Stimulated activated CD4-positive, alpha-beta T cell treated with anti-CD3 and anti-CD28 coated beads, TNF-alpha, amount 100 ng/mL, for 48 hours (primary cell): ENCODE measurements at places on chromosomes 7 and 10.

GRCh38 chr7:46881507-46882127 lies 700.3 kb downstream of the TNS3 start:
- DNase-seq: no peak

GRCh38 chr7:107506674-107507339 lies 37.0 kb downstream of the GPR22 start:
- no peak for DNase-seq

DNA sequence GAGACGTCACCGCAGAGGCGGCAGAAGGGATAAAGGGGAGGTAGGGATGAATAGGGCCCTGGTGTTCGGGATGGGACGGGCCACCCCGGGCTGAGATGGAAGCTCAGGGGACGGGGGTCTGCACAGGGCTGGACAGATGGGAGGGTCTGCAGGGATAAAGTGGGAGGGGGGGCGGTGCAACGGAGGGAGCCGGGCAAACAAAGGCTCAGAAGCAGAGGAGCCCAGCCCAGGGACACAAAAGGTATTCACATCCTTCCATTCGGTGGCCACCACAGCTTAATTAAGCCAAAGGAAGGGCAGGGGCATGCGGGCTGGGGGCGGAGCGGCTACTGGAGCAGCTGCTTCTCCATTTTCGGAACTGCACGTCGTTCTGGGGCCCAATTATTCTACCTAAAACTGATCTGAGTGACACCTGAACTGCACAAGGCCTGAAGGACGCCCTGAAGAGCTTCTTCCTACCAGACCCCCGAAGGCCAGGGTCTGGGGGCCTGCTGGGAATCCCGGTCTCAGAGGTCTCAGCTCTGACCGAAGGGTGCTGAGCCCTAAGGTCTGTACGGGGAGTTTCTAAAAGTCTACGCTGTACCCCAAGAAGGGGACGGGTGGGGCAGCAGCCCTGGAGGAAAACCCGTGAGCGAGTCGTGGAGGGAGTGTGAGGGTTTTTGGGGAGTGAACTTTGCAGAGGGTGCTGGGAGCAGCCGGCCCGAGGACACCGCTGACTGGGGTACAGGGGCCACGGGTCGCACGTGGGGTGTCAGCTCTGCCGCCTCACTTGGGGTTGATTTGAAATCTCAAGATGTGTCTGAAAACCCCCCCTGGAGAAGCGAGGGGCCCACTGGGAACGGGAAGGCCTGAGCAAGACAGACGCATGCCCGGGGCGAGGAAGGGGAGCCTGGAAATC lies 334.8 kb downstream of the DNAJB6 start:
- DNase-seq: no peak

DNA sequence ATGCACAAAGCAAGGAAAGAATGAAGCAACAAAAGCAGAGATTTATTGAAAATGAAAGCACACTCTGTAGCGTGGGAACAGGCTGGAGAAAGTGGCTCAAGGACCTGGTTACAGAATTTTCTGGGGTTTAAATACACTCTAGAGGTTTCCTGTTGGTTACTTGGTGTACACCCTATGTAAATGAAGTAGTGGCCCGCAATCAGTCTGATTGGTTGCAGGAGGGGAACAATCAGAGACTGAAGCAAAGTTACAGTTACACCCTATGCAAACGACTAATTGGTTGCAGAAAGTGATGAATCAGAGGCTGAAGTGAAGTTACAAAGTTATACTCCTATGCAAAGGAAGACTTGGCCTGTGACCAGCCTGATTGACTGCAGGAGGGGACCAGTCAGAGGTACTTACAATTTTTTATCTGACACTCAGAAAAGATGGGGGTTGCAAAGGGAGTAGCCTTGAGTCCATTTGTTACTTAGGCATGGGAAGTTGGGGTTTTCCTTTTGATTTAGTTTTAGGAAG lies 3.6 kb upstream of the MTPN start:
- peak; percentile 17 for DNase-seq

GRCh38 chr10:121539786-121540185 lies 58.5 kb downstream of the FGFR2 start:
- DNase-seq: no peak

DNA sequence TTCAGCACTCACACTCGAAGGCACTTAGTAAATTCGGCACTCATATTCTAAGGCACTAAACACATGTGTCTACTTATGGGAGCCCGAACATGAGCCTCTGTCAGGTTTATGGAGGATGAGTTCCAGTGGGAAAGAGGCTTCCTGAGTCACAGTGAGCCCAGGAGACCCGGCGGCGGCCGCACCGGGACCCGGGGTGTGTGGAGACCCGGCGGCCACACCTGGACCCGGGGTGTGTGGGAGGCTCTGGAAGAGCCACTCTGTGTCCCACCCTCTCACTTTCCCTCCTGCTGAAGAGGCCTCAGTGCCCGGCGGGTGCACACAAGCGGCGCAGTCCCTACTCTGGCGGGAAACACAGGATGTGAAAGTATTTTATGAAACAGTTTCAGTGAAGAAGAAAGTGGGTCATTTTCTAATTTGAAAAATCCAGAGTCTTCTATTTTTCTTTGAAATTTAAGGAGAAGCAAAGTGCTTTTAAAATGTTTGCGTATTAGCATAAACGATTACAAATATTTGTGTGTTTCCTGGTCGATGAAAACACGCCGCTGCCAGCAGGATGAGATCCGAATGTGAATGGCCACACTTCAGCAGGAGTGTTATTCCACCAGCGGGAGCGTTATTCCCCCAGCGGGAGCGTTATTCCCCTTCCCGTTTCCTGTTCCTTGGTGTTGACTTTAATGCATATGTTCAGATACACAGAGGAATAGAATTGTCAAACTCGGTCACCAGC lies 625.1 kb downstream of the DNAJB6 start:
- no peak for DNase-seq

DNA sequence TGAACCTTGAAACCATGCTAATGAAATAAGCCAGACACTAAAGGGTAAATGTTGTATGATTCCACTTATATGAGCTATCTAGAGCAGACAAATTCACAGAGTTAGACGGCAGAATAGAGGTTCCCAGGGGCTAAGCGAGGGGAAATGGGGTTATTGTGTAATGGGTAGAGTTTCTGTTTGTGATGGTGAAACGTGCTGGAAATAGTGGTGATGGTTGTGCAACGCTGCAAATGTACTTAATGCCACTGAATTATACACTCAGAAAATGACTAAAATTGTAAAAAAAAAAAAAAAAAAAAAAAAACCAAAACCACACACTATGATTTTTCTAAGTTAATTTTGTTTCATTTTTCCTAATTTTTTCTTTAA lies 30.0 kb downstream of the SFXN4 start:
- no peak for DNase-seq

DNA sequence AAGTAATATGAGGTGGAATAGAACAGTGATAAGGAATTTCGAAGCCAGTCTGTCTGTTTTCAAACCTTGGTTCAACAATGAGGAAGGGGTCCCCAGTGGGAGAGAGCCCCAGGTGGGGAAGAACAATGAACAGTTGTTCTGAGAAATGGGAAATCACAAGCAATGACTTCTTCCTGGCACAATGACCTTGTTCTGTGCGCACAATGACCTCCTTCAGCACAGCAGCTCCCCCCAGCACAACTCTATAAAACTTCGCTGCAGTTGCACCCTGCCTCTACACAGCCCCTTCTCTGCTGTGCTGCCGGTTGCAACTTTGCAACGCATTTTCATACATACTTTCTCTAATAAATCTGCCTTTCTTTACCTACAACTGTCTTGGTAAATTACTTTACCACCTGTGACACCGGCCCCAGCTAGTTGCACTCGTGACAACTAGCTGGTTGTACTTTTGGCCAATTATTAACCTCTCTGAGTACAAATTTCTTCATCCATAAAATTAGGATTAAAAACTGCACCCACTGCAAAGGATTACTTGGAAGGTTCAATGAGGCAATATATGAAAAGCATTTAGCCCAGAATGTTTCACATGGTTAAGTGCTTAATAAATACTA lies 40.5 kb downstream of the ASB4 start:
- no peak for DNase-seq

- DNase-seq: no peak
These were observed 22.6 kb upstream of the DDX50 start for GRCh38 chr10:68878496-68878895.

- no peak for DNase-seq
These were observed 78.1 kb upstream of the RET start for GRCh38 chr10:42998481-42999384.

DNA sequence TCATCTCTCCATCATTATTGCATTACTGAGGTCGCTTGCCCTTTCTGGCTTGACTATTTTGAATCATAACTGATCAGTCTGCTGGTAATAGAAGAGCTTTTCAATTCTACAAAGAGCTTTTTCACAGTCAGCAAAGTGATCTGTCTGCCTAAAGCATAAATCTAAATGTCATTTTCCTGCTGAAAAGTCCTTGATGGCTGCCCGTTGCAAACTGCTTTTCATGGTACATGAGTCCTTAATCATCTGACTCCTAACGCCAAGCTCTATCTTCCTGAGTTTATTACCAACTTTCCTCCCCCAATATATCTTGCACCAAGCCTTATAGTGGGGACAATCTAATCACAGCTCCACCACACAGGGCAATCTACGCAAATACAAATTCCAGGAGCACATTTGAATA lies 39.8 kb downstream of the THSD7A start:
- no peak for DNase-seq

DNA sequence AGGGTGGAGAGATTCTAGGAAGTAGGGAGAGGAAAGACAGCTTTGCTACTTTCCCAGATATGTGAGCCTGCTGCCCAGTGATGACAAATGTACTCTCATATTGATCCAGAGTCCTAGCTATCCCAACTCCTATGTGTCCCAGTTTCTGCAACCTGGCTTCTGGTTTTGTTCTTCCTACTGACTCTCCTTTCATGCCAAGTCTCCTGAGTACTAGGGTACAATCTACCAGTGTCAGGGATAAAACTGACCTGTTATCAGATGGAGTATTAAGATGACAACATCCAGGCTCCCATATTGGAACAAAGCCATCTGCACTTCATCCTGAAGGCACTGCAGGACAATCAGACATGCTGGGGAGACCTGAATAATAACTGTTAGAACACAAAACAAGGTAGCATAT lies 233.7 kb upstream of the PHYHIPL start:
- DNase-seq: no peak

DNA sequence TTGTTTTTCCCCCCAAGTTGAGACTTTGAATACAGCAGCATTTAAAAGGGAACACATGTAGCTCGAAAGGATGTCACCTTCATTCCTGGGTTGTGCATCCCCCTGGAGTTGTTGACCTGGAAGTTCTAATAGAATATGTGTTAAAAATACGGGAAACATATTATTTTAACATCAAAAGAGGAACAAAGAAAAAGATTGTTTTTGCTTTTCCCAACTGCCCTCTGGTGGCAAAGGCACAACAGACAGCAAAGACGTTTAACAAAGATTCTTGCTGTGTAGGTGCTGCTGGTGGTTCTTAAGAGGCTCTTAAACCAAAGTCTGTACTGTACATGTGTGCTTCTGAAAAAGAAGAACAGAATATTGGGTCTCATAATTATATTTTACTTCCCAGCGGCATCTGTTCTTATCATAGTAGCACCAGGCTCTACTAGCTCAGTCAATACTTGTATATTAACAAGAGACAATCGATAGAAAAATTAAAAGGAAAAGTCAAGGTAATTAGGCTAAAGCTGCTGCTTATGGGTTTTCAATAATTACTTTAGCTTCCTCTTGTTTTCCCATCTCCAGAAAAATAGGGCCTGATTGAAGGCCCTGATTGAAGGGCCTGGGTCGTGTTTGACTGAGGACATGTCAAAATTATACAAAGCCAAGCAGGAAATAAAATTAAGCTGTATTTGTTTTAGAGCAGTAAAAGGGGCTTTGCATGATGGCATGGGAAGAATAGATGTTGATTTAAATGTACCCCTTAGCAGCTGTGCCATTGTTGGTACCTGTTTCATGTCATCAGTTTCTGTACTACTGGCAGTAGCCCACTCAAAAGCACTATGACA lies 384.2 kb upstream of the LRGUK start:
- no peak for DNase-seq

DNA sequence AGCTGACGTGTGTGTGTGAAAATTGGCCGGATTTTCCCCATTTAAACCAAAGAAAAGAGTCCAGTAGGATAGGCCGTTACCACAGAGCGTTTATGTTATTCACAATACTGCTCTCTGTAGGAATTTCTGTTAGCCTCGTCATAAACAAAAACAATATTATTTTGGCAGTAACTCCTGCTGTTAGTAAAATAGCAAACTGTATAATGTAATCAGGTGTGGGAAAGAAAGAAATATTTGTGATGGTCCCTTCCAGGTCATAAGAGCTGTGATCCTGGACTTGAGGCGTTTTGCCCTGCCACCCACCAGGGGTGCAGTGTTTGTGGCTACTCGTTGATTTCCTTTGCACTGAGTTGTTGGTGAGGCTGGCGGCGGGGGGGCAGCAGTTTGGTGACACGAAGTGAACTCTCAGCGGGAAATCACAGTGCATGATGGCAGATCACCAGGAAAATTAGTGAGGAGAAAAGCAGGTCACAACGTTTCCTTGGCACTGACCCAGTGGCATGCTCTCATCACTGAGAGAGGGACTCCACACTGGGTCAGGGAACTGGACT lies 2.8 kb downstream of the EEPD1 start:
- DNase-seq: no peak

DNA sequence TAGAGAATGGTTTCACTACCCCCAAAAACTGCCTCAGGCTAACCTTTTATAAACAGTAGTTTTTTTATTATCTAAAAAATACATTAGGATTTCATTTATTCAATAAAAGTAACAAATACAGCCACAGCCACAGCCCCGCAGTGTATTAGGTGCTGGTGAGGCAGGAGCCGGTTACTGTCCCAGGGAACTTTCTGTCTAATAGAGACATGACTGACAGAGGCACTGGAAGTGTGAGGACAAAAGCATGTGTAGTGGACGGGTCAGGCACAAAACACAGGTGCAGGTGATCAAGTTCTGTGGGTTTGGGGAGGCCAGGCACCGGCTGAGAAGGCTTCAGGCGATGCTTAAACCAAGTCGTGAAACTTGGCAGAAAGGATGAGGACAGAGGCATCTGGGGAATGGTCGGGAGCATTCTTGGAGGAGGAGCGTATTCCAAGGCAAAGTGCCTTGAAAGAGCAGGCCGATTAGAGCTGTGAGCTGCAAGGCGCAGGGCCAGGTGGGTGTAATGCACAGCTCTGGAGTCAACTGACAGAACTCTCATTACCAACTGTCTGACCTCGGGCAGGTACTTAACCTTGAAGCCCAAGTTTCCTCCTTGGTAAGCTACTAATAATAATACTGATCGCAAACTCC lies 138.2 kb downstream of the USP6NL start:
- no peak for DNase-seq

- DNase-seq: no peak
These were observed 22.3 kb downstream of the PALD1 start for GRCh38 chr10:70500812-70501301.

DNA sequence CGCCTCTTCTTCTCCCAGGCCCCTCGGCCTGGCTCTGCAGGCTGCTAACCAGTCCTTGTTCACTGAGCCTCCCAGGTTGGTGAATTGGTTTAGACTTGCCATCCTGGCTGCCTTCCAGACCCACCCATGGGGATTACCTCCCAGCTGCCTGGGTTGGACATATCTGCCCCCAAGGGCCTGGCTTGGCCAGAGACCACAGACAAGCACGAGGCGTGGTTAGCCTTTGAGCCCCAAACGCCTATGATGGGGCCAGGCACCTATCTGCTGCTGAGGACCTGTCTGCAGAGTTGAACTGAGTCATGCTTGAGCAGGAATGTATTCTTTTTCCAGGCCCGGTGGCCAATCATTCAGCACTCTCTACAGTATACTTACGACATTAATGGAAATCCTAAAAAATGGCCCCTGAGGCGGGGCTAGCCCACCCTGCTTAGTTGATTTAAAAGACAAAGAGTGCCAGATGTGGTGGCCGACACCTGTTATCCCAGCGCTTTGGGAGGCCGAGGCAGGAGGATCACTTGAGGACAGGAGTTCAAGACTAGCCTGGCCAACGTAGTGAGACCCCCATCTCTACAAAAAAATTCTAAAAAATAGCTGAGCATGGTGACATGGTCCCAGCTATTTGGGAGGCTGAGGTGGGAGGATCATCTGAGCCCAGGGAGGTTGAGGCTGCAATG lies 361.5 kb downstream of the FRMD4A start:
- no peak for DNase-seq
